A549 treated with GW870086 at 1 μM for 4 hours (cell line): ENCODE measurements at places on chromosomes 12 and 14. TPM values are rescaled to one million over a fixed set of nuclear protein-coding genes. Genes with fewer than 3 reads are reported as not detected.

ACOT6 gene
- not detected in 5 replicates for total RNA-seq

CDKN1B gene
- total RNA-seq = 12.8 to 16.9 TPM (median 16.0 TPM) in 5 replicates

RNASE7 gene
- not detected in 5 replicates for total RNA-seq

SCN8A gene
- 1.2 to 1.7 TPM (median 1.5 TPM) in 5 replicates for total RNA-seq

ADCK1 gene
- total RNA-seq = 5.0 to 6.4 TPM (median 6.1 TPM) in 5 replicates

NFATC4 gene
- total RNA-seq = 0.06 to 0.47 TPM (median 0.31 TPM) in 3 of 5 replicates, not detected in the others
